ENCODE measurements at places on chromosomes 12 and 14.

- no peak for DNase-seq
Measured at GRCh38 chr12:67284561-67284960, 15.4 kb downstream of the CAND1 start.

DNA sequence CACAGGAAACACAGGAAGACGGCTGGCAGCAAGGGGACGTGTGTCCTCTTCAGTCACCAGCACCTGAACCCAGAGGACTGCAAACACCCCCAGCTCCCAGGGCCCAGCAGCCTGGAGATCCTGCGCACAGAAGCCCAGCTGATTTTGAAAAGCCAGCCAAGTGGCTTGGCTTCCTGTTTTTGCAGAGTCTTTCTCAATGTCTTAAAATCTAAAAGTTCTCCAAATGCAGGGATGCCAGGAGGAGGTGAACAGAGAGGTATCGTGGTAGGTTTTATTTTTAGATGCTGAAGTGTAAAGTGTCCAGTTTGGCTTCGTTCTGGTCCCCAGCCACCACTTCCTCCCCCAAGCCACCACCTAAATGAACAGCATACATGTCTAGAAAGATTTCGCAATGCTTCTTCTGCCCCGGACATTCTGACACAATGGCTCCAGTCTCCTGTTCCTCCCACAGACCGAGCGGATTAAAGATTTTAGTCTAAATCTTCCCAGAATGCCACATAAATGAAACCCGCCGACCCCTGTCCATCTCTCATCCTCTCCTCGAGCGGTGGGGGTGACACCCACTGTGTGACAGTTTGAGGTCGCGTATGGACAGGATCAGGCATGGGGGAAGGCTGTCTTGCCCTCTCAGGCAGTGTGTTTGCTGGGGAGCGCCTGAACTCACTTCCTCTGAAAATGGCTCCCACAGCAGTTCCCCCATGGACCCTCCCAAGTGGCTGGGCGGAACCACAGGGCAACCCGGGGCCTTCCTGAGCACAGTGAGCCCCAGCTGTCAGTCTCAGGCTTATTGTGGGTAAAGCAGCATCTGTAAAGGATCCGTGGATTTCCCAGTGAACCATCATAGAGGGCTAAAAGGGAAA, 41.6 kb downstream of the ITPK1 start:
- peak; percentile 49 for DNase-seq

- no peak for DNase-seq
Measured at GRCh38 chr12:4047421-4047820, 174.2 kb upstream of the PARP11 start.

- DNase-seq: no peak
Measured at GRCh38 chr14:74064426-74064825, 19.8 kb downstream of the ALDH6A1 start.
